ENCODE measurements at places on chromosomes 16 and 17. TPM values are rescaled to one million over a fixed set of nuclear protein-coding genes. Genes with fewer than 3 reads are reported as not detected.
A peak's percentile ranks its signal among the peaks of the same experiment; 100 is the strongest.

WNT9B gene
- not detected for total RNA-seq

DNA sequence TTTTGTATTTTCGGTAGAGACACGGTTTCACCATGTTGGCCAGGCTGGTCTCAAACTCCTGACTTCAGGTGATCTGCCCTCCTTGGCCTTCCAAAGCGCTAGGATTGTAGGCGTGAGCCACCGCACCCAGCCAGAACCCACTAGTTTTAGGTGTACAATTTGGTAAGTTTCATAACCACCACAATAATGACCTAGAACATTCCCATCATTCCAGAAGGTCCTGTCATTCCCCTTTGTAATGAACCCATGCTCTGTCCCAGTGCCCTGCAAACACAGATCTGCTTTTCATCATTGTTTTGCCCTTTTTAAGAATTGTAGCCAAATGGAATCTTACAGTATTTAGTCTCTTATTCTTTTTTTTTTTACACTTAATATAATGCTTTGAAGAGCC lies 35.6 kb upstream of the IRF8 start:
- no peak for DNase-seq

HOXB4 gene
- total RNA-seq: 0.87 TPM

- DNase-seq: no peak
Measured at GRCh38 chr16:51201604-51202003, 50.5 kb upstream of the SALL1 start.

DNA sequence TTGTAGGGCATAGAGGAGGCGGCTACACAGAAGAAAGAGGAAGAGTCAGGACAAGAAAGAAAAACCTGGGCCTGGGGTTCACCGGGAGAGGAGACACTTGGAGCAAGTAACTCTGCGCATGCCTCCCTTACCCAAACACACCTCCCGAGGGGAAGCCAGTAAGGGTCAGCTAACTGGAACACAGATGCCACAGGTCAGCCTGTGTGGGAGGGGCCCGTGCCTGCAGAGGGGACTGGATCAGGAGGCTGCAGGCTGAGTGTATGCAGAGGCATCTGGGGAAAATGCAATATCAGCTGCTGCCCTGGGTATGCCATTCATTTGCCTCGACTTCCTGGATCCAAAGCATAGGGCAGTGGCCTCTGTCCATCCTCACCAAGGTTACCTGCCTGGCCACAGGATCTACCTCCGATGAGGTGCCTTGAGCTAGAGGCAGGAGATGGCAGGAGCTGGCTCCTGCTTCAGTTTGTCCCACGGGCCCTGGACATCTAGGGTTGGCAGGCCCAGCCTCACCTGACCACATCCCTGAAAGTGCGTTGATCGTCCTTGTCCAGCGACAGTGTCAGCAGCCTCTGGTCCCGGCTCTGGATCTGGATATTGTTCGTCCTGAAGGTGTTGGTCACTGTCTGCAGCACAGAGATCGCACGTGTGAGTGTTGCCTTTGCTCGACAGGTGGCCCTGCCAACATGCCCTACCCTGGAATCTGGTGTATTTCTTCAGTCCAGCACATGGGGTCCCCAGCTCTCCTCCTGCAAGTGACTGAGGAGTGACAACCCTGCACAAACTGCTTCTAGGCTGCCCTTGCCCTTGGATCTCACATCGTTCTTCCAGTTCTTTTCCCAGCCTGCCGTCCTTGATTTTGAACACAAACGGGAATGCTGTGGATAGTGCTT lies 4.6 kb upstream of the MFSD6L start:
- no peak for DNase-seq

DNA sequence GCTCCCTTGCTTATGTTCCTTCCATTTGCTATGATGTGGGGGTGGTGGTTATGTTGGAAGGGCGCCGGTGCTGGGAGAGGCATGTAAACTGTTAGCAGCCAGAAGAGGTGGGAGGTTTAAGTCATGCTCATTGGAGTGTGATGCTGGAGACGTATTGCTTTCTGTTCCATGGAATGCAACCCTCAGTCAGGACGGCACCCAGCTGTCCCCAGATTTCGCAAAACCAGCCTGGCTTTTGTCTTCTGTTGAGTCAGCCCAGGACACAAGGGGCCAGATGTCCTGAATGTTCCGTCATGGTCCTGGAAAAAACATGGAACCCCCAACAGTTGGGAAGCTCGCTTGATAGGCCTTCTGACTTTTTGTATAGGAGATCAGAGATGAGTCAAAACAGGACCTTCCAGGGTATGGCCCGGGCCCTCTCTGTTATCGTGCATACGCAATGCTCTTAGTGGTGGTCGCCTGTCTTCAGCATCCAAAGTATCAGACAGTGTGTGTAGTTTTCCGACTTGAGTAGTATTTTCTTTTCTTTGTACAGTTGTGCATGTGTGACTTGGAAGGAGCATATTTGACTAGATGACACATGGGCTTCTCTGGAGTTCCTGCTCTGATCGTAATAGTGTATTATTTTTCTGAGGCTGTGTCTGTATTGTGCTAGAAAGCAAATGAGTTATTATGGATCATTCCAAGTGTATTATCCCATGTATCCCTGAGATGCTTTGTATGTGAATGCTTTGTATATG lies 201.9 kb downstream of the SNX29 start:
- peak; percentile 28 for DNase-seq

ZCCHC14 gene
- 31.0 TPM for total RNA-seq
